CD4-positive, CD25-positive, alpha-beta regulatory T cell (primary cell): ENCODE measurements at places on chromosomes 5 and 9.

DNA sequence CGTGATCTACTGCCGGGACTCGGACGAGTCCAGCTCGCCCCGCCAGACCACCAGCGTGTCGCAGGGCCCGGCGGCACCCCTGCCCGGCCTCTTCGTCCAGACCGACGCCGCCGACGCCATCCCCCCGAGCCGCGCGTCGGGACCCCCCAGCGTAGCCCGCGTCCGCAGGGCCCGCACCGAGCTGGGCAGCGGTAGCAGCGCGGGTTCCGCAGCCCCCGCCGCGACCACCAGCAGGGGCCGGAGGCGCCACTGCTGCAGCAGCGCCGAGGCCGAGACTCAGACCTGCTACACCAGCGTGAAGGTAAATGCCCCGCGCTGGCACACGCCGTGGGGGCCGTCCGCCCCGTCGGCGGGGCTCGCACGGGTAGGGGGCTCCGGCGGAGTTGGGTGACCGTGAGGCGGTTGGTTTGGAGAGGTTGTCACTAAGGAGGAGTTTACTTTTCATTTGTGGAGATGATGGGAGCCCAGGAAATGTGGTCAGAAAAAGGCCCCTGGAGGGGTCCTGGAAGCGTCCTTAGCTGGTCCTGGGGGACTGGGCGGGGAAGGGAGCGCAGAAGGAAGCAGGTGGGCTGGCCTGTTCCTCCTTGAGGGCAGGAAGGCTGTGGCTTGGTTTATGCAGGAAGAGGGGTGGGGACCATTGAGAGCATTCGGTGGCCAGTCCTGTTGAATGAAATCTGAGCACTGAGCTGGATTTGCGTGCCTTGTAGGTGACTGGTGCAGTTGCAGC lies 647 bp downstream of the PDE8B start:
- DNase-seq = no peak

DNA sequence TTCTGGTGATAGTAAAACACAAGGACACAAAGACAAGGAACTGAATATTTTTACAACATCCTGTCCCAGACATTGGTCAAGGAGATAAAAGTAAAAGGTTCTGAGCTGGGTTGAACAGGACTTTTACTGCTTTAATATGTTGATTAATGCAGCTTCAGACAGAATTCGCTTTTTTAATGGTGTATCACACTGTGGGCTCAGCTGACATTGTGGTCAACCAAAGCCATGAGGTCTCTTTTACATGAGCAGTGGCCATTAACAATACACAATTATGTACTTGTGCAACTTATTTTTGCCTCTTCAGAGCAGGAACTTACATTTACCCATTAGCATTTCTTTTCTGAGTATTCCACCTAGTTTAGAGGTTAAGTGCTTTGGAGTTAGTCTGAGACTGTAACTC lies 22.8 kb upstream of the ERBIN start:
- DNase-seq = no peak

DNA sequence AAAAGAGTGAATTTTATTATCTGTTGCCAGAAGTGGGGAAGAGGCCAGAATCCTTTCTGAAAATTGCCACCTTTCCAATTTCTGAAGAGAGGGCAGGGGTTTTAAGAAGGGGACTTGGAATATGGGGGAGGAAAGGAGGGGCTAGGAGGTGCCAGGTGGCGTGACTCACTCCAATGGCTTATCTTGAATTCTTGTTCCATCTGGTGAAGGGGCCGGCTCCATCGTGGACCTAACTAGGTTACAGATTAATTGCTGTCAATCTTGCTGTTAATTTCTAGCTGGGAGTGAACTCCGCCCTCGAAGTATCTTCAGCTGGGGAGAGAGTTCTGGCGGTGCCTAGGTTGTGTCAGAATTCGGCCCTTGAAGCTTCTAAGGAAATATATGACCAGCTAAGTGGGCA lies 138.7 kb downstream of the YTHDC2 start:
- DNase-seq = no peak

DNA sequence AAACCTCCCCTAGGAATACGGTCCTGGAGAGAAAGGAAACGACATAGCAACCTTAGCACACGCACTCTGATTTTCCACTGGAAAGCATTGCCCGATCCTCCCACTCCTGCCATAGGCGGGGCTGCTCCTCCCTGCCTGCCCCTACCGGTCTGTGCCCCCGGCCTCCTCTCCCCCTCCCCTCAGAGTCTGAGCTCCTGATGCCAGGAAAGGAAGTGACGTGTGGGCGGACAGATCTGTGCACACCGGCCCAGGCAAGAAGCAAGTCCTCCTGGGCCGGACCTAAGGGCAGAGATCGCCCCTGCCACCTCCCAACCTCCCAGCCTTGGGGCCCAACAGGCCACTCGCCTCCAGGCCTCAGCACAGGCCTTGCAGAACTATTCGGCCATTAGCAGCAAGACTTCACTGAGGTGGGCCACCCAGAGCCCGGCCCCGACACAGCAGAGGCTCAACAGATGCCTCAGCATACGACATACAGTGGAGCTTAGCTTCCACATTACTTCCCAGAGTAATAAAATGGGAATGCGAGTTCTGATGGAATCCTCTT lies 7.2 kb downstream of the NINJ1 start:
- peak; percentile 42 for DNase-seq
